ENCODE measurements at places on chromosomes 2 and 18. TPM values are rescaled to one million over a fixed set of nuclear protein-coding genes. Genes with fewer than 3 reads are reported as not detected.

Gene PROKR1
- not detected for total RNA-seq

Gene HRH4
- total RNA-seq: not detected

DNA sequence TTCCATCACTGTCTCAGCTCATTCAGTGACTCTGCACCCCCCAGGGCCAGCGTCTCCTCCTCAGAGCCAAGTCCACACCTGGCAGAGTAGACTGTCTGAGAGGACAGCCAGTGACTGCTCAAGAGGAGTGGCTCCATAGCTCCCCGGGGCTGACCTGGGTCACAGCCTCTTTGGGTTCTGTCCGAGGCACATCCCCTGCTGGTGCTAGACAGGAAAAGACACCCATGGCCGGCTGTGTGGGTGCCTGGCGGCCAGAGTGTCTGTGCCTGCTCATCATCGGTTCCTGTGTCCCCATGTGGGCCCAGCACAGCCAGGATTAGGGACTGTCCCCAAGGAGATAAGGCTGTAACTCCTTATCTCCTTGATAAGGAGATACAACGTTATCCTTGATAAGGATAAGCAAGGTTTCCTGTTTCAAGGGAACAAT lies 3.5 kb upstream of the CROCC2 start:
- DNase-seq: no peak

- DNase-seq: no peak
These were observed 420.0 kb upstream of the CYRIA start for GRCh38 chr2:17085546-17086202.

DNA sequence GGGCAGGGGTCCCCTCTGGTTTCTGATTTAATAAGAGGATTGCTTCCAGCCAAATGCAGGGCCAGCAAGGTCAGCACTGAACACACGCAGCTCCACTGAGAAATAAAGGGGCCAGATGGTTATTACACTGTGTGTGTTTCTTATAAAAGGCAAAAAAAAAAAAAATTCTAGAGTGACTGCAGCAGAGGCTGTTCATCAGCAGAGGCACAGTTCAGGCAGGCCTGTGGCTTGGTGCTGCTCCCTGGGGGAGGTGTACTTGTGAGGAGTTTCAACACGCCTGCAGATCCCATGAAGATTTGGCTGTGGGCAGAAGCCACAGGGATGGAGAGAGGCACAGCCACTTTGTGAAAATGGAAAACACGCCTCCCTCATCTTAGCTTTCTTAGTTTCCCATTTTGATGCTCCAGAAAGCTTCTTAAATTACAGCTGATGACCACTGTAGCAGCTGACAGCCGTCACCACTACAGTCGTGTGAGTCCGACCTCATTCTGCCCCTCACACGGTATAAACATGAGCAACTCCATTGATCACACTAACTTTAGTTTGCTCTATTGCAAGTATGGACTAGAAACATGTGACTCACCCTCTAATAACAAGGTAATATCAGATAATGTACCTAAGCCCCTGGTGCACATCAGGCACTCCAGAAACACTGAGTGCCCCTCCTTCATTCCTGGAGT lies 726.5 kb upstream of the RAB6C start:
- DNase-seq: no peak

DNA sequence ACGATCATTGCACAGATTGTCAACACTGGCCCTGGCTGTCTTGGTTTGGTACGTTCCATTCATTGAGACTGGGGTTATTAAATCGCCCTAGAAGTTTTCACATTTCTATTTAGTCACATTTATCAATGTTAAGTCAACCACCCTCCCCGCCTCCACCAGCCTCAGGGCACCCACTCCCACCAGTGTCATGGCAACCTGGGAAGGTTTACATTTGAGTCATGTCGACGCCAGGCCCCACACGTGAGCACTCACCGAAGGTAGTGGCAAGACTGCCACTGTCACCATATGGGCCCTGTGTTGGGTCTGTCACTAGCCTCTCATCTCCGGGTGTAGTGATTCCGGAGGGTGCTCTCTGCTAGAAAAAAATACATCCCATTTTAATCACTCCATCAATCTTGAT lies 194.2 kb downstream of the TWIST2 start:
- DNase-seq: no peak

DNA sequence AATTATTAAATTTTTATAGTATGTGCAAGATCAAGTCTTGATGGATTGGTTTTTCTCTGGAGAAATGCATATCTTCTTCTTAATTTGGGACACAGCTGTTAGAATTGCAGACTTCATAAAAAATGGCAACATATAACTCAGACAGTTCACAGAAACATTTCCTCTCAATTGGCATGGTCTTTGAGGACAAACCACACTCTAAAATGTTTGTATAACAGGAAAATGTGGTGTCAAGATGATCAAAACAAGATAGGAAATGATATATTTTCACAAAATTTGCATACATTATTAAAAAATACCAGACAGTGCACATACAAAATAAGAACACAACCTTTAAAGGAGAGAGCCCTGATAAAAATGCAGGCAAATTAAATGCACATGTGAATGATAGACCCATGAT lies 63.9 kb downstream of the ICOS start:
- DNase-seq: no peak

- no peak for DNase-seq
These were observed 115.2 kb downstream of the RAB3GAP1 start for GRCh38 chr2:135167273-135167672.

GRCh38 chr2:165407466-165407865 lies 62.0 kb upstream of the CSRNP3 start:
- no peak for DNase-seq

Data from pancreas (tissue), 10 donors.